ENCODE measurements at places on chromosomes 6 and 20. TPM values are rescaled to one million over a fixed set of nuclear protein-coding genes. Genes with fewer than 3 reads are reported as not detected.

RAB32 gene
- total RNA-seq, result 6.9 TPM

MCCD1 gene
- total RNA-seq, result not detected

ULBP1 gene
- total RNA-seq, result 1.6 TPM

DNA sequence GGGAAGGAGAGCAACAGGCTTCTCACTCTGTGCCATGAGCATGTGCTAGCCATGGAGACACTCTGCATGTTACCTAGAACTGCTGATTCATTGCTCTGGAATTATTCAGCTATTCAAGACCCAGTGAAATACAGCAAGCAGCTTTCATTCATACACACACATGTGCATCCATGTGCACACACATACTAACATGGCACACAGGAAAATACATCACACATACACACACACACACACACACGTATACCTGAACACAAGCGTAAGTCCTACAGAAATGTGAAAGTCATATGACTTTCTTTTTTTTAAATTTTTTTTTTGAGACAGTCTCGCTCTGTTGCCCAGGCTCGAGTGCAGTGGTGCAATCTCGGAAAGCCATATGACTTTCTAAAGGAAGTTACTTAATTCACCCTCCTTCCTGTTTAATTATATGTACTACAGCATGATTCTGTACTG lies 108.2 kb upstream of the NFATC2 start:
- no peak for DNase-seq

GRCh38 chr6:131164506-131164905 lies 29.2 kb downstream of the AKAP7 start:
- DNase-seq, result no peak

- no peak for DNase-seq
These were observed 37.3 kb downstream of the RNF146 start for GRCh38 chr6:127303917-127304316.

GRCh38 chr6:14113976-14114375 lies 3.6 kb upstream of the CD83 start:
- no peak for DNase-seq

GRCh38 chr6:40244699-40245098 lies 310.4 kb upstream of the MOCS1 start:
- no peak for DNase-seq

DNA sequence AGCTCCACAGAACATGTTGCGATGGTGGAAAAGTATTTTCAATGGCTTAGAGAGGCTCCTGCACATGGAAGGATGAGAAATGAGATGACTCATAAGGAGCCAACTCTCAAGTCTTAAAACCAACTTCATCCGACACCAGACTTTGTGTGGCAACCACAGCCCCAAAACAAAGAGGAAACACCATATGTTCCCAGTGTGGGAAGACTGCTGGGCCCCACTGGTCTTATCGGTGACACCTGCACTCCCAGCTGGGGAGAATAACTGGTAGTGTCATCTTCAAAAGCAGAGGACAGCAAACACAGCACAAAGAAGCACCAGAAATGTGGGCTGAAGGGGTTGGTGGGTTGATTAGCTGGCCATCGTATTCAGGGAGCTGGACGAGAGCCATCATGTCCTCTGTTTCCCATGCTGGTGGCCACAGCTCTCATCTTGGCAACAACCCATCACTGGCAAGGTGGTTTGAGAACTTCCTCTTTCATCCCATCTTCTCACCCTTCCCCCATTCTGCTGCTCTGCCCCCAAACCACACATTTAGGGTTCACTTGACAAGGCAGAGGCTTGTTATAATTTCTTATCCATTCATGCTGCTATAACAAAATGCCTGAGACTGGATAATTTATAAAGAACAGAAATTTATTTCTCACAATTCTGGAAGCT lies 46.0 kb upstream of the TASP1 start:
- DNase-seq, result no peak

DNA sequence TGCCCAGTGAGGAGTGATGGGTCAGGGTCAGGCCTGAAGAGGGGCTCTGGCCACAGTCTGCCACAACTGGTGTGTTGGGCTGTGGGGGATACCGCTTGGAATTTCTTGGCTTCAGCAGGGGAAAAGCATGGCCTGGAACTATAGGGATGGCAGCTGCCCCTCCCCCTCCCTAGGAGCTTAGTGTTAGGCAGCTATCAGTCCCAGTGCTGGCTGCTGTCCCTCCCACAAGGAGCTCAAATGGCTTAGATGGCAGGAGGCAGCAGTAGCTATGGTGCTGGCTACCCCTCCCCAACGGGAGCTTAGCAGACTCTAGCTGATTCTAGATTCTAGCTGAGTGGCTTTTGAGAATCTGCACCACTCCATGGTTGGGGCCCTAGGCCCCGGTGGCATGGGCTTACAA lies 414.5 kb upstream of the HSF2 start:
- DNase-seq, result no peak

Data from frontal cortex (tissue), 4 donors.